ENCODE measurements at places on chromosomes 5 and 9. TPM values are rescaled to one million over a fixed set of nuclear protein-coding genes. Genes with fewer than 3 reads are reported as not detected.

TOPORS gene
- total RNA-seq, result 25.8 TPM

OLFM1 gene
- total RNA-seq, result not detected

SLC12A7 gene
- 36.6 TPM for total RNA-seq

LHFPL2 gene
- 4.3 TPM for total RNA-seq

SPATA31C1 gene
- not detected for total RNA-seq

SLC6A7 gene
- not detected for total RNA-seq

FOXI1 gene
- total RNA-seq, result not detected

PTGDS gene
- total RNA-seq, result 166 TPM

PCYOX1L gene
- 35.0 TPM for total RNA-seq

GRCh38 chr5:153974813-153975163, 63.9 kb downstream of the FAM114A2 start:
- H3K36me3 ChIP-seq, result peaks cover 3% of the 10 kb centered on the region
- no peak overlapping the region for H3K4me3 ChIP-seq
- peaks cover 5% of the 10 kb centered on the region for H3K4me1 ChIP-seq
- H3K27me3 ChIP-seq, result peaks cover 25% of the 10 kb centered on the region
- H3K27ac ChIP-seq, result no peak overlapping the region
- DNase-seq, result no peak

- no peak overlapping the region for H3K4me3 ChIP-seq
- no peaks in the 10 kb centered on the region for H3K4me1 ChIP-seq
These were observed 27.8 kb upstream of the CEP120 start for GRCh38 chr5:123451047-123451446.

DNA sequence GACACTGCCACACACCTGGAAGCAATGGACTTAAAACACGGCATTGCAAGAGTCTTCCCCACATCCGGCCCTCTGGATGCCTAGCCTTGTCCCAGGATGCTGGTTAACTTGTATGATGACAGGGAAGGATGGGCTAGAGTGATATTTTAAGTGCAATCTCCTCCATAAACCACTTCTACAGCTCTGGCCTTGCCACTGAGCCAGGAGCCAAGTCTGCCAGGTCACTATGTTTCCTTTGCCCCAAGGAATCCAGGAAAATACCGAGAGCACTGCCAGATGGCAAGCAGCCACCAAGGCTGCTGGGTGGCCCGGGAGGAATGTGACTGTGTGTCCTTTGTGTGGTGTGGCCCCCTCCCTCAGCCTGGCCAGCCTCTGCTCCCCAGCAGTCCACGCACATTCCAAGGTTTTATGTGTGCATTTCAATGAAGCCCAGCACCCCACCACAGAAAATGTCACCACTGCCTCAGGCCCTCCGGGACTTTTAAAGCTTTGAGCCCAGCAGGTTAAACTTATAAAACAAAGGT, 106.0 kb downstream of the FRMD3 start:
- H3K27me3 ChIP-seq, result no peaks in the 10 kb centered on the region
- DNase-seq, result no peak
- peaks cover 3% of the 10 kb centered on the region for H3K4me1 ChIP-seq
- H3K27ac ChIP-seq, result no peak overlapping the region
- no peaks in the 10 kb centered on the region for H3K36me3 ChIP-seq

DNA sequence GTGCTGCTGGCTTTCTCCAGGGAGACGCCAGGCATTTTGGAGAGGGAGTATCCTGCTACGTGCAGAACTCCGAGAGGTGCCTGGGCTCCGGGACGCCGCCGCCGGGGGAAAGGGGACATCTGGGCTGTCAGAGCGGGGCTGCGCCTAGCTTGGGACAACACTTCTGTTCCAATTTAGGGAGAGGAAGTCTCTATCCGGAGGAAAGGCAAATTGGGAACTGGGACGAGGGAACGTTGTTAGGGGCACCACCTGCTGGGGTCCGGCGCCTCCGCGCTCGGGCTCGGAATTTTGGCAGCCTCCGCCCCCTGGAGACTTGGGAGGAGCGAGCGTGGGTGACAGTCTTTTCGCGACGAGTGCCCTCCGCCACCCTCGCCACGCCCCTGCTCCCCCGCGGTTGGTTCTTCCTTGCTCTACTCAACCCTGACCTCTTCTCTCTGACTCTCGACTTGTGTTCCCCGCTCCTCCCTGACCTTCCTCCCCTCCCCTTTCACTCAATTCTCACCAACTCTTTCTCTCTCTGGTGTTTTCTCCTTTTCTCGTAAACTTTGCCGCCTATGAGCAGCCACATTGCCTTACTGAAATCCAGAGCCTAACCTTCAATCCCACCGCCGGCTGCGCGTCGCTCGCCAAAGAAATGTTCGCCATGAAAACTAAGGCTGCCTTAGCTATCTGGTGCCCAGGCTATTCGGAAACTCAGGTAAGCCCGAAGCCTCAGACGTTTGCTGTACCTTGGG, 1.6 kb downstream of the TSLP start:
- peak overlapping the region; percentile 97 for H3K4me3 ChIP-seq
- H3K36me3 ChIP-seq, result peaks cover 7% of the 10 kb centered on the region
- H3K27ac ChIP-seq, result peak overlapping the region; percentile 45
- H3K27me3 ChIP-seq, result peaks cover 84% of the 10 kb centered on the region

- peaks cover under 1% of the 10 kb centered on the region for H3K27me3 ChIP-seq
- H3K36me3 ChIP-seq, result no peaks in the 10 kb centered on the region
- H3K4me1 ChIP-seq, result no peaks in the 10 kb centered on the region
- no peak overlapping the region for H3K27ac ChIP-seq
- no peak overlapping the region for H3K4me3 ChIP-seq
These were observed 190.9 kb downstream of the RFK start for GRCh38 chr9:76203373-76203772.

DNA sequence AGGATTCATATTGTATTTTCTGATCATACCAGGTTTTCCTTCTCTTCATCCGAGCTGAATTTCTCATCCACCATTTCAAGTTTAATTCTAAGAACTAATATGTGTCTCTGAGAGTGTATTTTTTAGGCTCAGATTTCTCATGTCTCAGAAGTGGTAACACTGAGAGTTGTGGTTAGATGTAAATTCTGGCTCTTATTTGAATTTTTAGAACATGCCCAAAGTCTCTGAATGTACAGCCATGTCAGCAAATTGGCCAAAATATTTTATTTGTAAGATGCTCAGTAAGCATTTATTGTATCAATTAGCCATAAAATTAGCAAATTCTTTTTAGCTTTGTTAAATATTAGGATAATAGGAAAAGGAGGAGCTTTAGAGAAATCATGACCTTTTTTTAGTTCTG, 16.6 kb downstream of the SV2C start:
- no peaks in the 10 kb centered on the region for H3K36me3 ChIP-seq
- no peak for DNase-seq

- H3K27me3 ChIP-seq, result peaks cover 6% of the 10 kb centered on the region
- H3K4me3 ChIP-seq, result no peak overlapping the region
- H3K36me3 ChIP-seq, result no peaks in the 10 kb centered on the region
- H3K27ac ChIP-seq, result no peak overlapping the region
- peaks cover 11% of the 10 kb centered on the region for H3K4me1 ChIP-seq
These were observed 3.3 kb upstream of the PBX3 start for GRCh38 chr9:125743682-125744428.

GRCh38 chr5:142767178-142767577, 3.0 kb upstream of the ARHGAP26 start:
- H3K4me3 ChIP-seq, result no peak overlapping the region
- DNase-seq, result no peak
- H3K27ac ChIP-seq, result no peak overlapping the region
- H3K4me1 ChIP-seq, result peaks cover 16% of the 10 kb centered on the region

GRCh38 chr9:106482733-106483132, 380.2 kb upstream of the ZNF462 start:
- H3K27me3 ChIP-seq, result no peaks in the 10 kb centered on the region
- no peak for DNase-seq
- no peaks in the 10 kb centered on the region for H3K36me3 ChIP-seq
- H3K4me1 ChIP-seq, result no peaks in the 10 kb centered on the region
- H3K27ac ChIP-seq, result no peak overlapping the region
- H3K4me3 ChIP-seq, result no peak overlapping the region

All from T-helper 17 cell (primary cell).